ENCODE measurements at places on chromosomes 6 and 20.

DNA sequence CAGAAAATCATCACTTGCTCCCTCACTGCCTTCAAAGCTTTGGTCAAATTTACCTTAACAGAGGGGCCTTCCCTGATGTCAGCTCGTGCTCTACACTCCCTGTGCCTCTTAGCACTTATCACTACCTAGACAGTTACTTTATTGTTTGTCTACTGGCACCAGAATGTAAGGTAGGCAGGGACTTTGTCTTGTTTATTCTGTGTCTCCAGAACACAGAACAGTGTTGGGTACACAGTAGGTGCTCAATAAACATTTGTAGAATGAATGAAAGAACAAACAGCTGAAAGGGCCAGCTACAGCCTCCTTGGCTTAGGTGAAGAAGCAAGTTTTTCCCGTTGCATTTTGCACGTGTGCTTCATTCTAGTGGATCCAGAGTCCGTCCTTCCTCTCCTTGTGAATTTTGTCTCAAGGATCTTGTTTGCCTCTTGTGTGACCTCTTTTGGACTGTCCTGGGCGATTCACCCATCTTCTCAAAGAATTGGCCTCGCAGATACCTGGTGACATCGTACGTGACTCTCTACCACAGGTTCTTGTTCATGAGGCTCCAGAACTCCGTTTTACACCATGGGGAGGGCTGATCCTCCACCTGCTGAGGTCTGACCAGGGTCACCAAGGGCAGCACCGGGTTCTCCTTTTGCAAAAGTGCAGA is 84.2 kb upstream of the ARMC2 start:
- no peak for DNase-seq

- no peak for DNase-seq
Observed at GRCh38 chr6:13005994-13006393, 289.4 kb downstream of the PHACTR1 start.

- DNase-seq: no peak
Observed at GRCh38 chr20:23296841-23297701, 53.5 kb upstream of the NXT1 start.

GRCh38 chr6:101086473-101086872 is 205.3 kb upstream of the ASCC3 start:
- DNase-seq: no peak

- no peak for DNase-seq
Observed at GRCh38 chr6:169849396-169849795, 98.0 kb downstream of the ERMARD start.

DNA sequence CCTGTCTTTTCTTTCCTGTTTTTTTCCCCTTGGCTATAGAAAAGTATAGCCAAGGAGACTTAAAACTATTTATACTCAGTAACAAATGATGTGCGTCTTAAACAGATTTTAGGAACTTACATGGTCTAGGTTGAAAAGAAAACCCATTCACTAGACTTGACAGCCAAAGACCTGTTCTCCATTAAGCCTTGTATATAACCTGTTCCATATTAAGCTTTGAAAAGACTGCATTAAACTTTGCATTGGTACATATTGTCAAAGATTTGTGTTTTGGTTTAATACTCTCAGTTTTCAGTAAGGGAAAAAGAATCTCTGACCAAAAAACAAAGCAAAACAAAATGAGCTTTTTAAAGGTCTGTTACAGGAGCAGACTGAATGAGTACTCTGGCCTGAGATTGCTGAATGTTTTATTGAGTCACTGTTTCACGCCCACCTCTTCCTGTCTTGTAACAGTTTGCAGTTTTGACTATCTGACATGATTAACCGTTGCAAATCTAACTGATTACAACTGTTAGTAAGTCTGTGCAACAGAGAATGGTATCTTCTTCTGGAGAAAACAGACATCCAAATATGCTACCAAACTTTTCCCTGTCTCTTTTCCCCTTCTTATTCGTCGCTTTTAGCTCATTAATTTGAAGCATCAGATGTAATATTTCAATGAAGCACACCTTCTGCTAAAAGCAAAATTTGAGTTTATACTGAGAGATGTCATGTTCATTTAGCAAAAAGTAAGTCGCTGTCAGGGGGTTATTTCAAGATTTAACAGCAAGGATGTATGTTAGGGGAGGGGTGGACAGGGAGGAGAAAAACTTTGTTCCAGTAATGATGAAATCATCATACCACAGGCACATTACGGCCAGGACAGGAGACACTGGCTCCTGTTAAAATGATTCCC is 59.1 kb upstream of the SUPT3H start:
- DNase-seq: no peak

GRCh38 chr6:44245391-44245911 is 1.4 kb upstream of the HSP90AB1 start:
- DNase-seq: no peak

- no peak for DNase-seq
Observed at GRCh38 chr6:138769102-138769676, 4.4 kb upstream of the CCDC28A start.

DNA sequence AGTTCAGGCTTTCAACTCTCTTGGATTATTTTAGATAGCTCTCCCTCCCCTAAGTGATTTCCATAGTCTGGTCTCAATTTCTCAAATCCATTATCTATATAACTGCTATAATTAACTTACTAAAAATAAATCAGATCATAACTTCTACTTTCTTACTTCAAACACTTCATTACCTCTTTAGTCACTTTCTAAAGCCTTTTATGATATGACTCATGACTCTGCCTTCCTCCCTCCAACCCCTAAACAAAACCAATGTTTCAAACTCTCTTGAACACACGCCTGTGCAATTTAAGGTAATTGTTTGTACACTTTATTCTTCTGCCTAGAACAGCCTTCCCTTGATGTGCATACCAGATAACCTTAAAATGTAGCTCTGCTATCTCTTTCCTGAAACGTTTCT is 100.5 kb downstream of the LMBRD1 start:
- DNase-seq: no peak

- no peak for DNase-seq
Observed at GRCh38 chr20:33789109-33789857, 21.9 kb upstream of the CHMP4B start.

- DNase-seq: no peak
Observed at GRCh38 chr6:147738516-147739162, 230.1 kb downstream of the SAMD5 start.

DNA sequence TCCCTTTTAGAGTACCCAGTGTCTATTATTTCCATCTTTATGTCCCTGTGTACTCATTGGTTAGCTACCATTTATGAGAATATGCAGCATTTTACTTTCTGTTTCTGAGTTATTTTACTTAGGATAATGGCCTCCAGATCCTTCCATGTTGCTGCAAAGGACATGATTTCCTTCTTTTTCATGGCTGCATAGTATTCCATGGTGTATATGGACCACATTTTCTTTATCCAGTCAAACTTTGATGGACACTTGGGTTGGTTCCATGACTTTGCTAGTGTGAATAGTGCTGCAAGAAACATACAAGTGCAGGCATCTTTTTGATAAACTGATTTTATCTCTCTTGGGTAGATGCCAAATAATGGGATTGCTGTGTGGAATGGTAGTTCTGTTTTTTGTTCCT is 55.4 kb downstream of the ZBTB2 start:
- no peak for DNase-seq

- DNase-seq: no peak
Observed at GRCh38 chr6:140003217-140003616, 628.8 kb upstream of the CITED2 start.

GRCh38 chr20:1803061-1803931 is 91.9 kb upstream of the SIRPA start:
- DNase-seq: no peak

GRCh38 chr6:18386298-18386976 is 713 bp upstream of the RNF144B start:
- no peak for DNase-seq

DNA sequence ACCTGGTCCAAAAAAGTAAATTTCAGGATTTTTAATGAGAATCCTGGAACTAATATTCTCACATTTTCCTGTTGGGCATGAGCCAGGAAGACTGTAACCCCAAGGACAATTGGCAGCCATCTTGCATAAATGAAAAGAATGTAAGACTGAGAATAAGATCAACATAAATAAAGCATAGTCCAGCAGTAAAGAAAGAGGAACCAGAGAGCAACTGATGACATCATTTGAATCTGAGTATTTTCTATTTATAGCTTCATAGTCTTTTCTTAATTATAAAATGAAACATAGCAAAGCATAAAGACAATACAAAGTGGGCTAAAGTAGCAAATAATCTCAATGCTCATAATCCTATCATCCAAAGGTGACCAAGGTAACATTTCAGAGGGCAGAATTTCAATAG is 26.6 kb upstream of the FBXL4 start:
- DNase-seq: no peak

GRCh38 chr20:1857466-1857865 is 37.7 kb upstream of the SIRPA start:
- DNase-seq: no peak

DNA sequence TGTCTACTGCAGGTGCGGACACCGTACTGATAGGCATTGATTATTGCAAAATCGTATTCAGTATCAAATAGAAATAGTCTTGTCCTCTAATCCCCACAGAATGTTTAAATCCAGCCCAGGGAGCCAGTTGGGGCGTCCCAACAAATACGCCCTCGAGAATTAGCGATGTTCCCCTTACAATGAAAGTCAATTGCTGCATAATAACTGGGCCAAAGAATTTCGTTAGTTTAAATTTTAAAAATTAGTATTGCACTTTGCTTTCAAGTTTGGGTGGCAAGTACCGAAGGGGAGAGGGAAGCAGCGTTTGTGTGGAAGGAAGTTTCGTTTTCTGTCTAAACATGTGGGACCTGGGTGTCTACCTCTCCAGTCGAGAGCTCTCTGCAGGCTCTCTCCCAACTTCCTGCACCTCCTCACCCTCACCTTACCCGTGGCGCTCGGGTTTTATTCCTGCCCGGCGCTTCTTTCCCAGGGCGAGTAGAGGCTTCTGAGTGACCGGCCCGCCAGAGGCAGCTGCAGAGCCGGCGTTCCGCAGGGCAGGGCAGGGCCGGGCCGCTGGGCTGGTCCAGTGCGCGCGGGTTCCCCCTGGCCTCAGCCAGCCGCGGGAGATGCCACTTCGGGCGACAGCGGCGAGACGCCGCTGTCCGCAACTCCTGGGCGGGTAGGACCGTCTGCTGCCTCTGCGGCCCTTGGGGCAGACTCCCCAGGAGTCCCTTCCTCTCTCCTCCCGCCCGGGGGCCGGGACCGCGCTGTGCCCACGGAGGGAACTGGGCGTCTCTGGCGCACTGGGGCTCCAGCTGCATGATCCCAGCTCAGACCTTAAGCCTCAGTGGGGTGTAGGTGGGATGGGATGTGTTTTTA is 862 bp upstream of the TFAP2C start:
- no peak for DNase-seq

- no peak for DNase-seq
Observed at GRCh38 chr6:56706981-56707726, 64.5 kb upstream of the DST start.
